ENCODE measurements at places on chromosomes 3 and 15.

DNA sequence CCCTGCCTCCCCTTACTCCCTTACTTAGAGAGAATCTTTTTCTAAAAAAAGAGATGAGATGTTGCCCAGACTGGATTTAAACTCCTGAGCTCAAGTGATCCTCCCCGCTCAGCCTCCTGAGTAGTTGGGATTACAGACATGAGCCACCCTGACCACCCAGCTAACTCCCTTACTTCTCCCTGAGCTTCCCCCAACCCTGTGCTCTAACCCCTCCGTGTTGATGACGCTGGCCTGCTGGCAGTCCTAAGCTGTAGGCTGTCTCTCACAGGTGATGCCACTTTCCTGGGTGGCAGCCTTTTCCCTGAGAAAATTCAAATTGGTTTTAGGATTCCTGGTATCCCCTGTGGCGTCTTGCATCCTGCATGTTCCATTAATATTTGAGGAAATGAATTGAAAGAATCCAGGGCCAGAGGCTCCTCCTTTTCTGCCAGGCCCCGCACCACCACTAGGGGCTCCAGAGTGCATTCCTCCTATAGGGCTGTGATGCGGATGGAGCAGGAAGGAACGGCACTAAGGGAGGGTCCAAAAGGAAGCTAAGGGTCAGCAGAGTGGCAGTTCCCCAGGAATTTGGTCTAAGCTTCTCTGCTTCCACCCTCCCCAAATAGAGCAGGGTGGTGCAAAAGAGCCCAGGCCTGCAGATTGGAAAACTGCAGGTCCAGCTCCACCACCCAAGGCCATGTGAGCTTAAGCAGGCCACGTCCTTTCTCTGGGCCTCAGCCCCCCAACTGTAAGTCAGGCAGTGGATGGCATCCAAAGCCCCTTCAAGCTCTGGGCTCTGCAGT lies 101.1 kb downstream of the DAPK2 start:
- DNase-seq = peak; percentile 77

- peak; percentile 10 for DNase-seq
These were observed 68.9 kb upstream of the PPP2R3A start for GRCh38 chr3:135896613-135897012.

GRCh38 chr3:115218859-115219258 lies 71.8 kb upstream of the ZBTB20 start:
- DNase-seq = no peak

DNA sequence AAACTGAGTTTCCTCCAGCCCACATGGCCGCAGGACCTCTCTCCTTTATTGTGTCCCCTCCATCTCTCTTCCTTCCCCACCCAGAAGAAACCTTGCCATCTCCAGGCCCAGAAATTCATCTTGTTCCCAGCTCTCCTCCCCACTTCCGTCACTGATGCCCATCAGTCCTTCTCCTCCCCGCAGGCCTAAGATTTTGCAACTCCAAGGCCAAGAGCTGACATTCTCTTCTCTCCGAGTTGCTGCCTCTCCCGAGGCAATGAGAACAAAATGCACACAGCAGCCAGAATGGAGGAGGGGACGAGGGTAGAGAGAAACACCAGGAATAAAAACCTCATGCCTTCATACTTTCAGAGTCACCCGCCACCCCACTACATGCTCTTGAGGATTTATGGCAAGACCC lies 526.5 kb upstream of the PROK2 start:
- no peak for DNase-seq

GRCh38 chr3:152554980-152555379 lies 280.0 kb upstream of the P2RY1 start:
- DNase-seq = no peak

- DNase-seq = peak; percentile 3
These were observed 810.3 kb downstream of the VGLL3 start for GRCh38 chr3:86180696-86181095.
